ENCODE measurements at places on chromosomes 2 and 18.

DNA sequence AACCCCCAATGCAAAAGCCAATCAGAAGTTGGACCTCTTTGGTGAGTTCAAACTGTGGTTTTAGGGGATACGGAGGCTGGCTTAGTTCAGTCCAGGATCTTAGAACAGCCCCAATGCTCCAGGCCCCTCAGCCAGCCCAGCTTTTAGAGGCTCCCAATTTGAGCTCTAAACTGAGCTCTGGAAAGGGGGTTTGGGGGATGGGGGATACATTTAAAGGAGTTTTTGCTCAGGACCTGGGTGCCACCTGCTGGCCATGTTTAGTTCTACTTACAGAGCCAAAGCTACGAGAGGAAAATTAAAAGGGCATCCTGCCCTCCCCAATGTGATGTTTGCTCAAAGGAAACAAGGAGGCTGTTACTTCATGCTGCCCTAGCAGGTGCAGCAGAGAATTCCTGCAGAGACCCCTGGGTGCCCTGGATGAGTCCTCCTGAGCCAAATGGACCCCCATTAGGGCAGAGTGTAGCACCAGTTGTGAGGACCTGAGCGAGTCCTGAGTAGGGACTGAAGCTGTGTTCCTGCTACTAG, 15.9 kb upstream of the TMEM214 start:
- peak; percentile 53 for DNase-seq

DNA sequence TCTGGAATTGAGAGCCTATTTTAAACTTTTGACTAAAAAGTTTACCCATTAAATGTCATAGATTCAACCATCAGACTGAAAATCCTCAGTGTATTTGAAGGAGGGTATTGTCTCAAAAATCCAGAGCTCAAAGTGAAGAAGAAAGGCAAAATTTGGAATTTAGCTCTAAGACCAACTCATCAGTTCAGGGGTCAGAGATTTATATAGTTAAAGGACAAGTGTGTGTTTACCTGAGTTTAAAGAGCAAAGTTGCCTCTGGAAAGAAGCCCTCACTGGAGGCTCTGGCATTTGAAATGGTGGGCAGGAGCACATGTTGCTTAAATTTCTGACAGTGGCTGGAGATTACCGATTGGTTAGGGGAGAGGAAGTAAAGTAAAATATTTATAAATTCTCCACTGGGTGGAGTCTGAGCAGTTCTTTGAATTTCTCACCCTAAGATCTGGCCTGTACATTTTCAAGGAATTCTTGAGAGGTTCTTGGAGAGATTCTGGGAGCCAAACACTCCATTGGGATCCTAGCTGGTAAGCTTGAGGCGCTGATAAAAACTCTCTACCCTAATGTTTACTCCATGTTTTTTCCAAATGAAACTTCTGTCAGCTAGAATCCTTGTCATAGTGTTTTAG, at the start of gene KYNU:
Gene KYNU (plus strand): TSS at position 449 of the 623 bp plus-strand sequence. CDS start 7,704 bp downstream, outside the sequence.
- DNase-seq, result no peak

GRCh38 chr2:162475661-162476060, 131.7 kb downstream of the GCA start:
- no peak for DNase-seq

GRCh38 chr2:219279916-219280516, 850 bp downstream of the DNAJB2 start:
- DNase-seq, result no peak

GRCh38 chr2:62467475-62468321, 38.3 kb downstream of the TMEM17 start:
- DNase-seq, result no peak

GRCh38 chr2:64312622-64313397, 141.2 kb upstream of the LGALSL start:
- DNase-seq, result no peak

Measured in activated CD4-positive, alpha-beta T cell treated with anti-CD3 and anti-CD28 coated beads, Interleukin-2, Interleukin-4, amounts not matched to agents 100 ng/mL and 50 ng/mL, durations not matched to agents 16 hours and 8 hours (primary cell).